ENCODE measurements at places on chromosomes 7 and 10. TPM values are rescaled to one million over a fixed set of nuclear protein-coding genes. Genes with fewer than 3 reads are reported as not detected.

DNA sequence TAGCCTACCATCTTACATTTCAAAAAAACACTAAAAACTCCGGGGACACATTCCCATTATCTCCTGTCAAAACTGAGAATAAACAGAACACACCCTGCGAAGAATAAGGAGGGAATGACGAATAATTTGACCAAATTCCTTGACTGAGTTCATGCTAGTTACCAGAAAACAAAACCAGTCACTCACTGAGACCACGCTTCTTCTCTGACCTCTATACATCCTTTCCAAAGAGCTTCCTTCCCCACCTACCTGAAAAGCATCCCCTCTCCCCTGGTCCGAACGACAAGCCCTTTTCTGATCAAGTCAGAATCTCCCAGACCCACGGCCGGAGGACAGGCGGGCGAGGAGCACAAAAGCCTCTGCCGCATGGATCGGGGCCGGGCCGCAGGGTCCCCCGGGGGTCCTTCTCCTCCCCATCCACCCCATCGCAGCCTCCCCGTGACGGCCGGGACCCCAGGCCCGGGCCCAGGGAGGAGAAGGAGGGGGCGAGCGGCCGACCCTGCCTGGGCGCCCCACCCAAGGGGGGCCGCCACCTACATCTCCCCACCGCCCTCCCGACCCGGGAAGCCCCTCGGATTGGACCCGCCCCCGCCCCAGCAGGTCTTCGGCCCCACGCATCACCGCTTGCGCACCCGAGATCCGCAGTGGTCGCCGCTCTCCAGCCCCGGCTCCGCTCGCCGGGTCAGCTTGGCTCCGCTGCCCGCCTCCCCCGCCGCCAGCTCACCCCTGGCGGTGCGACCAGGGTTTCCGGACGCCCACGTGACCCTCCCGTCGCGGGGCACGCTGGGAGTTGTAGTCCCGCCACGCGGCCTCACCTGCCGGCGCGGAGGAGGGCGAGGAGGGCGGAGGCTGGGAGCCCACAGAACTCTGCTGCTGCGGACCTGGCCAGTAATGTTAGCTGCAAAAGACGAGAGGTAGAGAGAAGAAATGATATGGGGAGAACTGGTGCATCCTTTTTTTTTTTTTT, at the start of gene SLC37A3:
Gene SLC37A3, minus strand, starts transcription at position 747 of the 967 bp plus-strand sequence. CDS start 16,004 bp downstream, outside the sequence.
- peak; percentile 86 for DNase-seq

DNA sequence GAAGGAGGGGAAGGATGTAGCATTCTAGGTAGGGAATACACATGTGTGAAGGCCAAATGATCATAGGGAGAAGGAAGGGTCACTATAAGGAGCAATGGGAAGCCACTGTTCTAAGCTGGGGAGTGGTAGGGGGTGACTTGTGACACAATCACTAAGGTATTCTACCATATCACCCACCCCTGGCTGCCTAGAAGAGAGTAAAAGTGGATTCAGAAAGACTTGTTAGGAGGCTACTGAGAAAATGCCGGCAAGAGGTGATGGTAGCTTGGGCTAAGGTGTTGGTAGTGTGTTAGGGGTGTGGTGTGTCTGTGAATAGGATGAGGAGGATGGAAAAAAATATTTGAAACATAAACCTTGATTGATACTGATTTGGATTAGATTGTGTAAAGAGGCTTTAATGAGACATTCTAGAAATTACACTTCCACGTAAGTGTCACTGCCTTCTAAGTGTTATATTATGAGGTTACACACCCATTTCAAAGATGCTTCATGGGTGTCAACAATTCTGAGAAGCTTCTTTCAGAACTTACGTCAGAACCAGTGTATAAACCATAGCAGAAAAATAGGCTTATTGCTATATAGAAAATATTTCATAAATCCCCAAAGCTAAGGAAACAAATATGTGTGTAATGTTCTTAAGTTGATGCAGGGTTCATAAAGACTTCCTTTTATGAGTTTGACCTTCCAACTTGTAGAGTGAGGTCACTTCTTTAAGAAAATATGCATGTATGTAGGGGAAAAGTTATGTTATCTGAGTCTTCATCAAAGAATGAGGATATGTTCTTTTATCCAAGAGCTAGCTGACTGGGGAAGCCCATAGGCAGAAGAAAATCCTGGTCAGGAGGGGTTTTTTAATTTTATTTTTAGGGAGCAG, 5.6 kb upstream of the BPGM start:
- no peak for DNase-seq

DNA sequence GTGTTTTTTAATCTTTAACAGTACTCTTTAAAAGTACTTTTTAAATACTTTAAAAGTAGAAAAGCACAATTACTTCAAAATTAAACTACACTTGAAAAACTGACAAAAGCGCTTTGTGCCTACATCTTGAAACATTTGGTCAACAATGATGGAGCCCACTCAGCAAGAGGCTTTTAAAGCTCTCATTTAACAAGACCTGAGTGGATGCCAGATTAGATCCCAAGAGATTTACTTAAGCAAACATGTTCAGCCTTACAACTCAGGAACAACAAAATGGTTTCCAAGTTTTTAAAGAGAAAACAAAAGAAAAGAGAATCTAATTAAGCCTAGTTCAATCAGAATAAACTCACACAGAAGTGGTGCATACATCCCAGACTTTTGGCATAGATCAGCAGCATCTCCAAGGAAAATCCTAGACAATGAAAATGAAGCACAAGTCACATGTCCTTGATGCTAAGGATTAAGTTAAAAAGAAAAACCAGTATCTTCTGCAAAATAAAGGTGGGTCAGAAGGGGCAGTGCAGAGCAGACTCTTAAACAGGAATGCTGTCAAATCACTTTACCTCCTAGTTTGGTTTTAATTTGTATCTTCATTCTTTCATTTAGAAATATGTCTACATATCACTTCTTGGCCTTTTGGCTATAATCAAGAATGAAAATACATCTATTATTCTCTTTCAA, 26.2 kb downstream of the HIBADH start:
- DNase-seq = peak; percentile 36

KDM7A gene
- 8.2 TPM for polyA plus RNA-seq

- DNase-seq = no peak
These were observed 30.4 kb upstream of the DGKI start for GRCh38 chr7:137877027-137877675.

GSTO2 gene
- 1.1 TPM for polyA plus RNA-seq
